Urinary bladder (tissue), 4 donors: ENCODE measurements at places on chromosomes 13 and 19.

DNA sequence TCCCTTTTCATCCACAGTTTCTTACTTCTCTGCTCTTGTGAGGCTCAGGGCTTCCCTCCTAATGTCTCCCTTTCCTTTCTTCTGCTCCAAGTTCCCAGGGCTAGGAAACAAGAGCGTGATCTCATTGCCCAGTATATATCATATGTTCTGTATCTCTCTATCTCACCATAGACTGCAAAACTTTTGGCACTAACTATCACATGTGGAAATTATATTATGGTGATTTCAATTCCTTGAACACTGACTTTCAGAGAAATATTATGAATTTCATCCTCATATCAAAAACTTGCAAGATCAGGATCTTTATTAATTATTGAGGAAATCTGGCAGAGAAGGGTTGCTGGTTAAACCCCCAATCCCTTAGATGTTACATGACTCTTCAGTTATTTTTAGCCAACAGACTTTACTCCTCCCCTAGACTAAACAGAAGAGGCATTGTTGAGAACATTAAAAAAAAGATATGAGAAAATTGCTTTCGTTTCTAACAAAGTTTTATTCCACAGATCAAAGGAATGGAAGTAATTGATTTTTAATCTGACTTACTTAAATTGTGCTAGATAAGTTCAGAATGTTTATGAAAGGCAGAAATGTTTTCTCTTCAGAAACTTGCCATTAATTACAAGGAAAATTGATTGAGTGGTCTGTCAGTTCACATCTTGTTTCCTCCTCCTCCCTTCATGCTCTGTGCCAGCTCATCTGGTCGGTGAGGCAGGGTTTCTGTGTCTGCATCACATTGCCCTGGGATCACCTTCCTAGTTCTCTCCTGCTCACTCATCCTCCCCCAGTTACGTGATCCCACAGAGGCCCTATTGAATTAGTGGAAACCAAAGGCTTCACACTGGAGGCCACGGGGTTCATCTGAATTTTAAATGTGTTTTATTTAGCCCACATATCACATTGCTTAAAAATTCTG lies 378.5 kb downstream of the LMO7 start:
- DNase-seq = no peak

DNA sequence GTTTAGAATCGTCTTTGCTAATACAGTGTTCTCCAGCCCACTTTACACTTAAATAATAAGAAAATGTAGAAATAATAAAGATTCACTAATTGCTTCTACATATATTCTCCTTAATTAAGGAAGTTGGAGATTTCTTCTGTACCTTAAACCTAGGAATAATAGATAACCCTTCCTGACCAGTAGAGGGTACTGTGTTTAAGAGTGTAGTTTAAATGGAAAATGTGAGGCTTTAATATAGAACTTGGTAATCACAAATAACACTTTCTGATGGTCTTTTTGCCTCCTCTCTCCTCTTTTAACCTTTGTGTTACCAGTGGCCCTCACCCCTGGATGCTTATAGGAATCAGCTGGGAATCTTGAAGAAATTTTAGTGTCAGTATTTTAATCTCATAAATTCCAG lies 20.7 kb downstream of the POMP start:
- no peak for DNase-seq

GRCh38 chr19:29837996-29838395 lies 26.2 kb downstream of the CCNE1 start:
- DNase-seq = no peak

GRCh38 chr13:100961186-100961585 lies 286.6 kb upstream of the TMTC4 start:
- DNase-seq = no peak

GRCh38 chr19:47781590-47782262 lies 3.2 kb downstream of the SELENOW start:
- no peak for DNase-seq

GRCh38 chr19:4380254-4380727 lies 20.1 kb downstream of the SH3GL1 start:
- no peak for DNase-seq
